ENCODE measurements at places on chromosomes 5 and 9. TPM values are rescaled to one million over a fixed set of nuclear protein-coding genes. Genes with fewer than 3 reads are reported as not detected.
A peak's percentile ranks its signal among the peaks of the same experiment; 100 is the strongest.

- H3K4me3 ChIP-seq: peak within 1 kb of the TSS; percentile 71
- peaks cover 16% of the 10 kb centered on the region for H3K4me1 ChIP-seq
- peak; percentile 96 for DNase-seq
- H3K27me3 ChIP-seq: no peaks in the 10 kb centered on the region
- no peaks in the 10 kb centered on the region for H3K36me3 ChIP-seq
- peak within 1 kb of the TSS; percentile 75 for H3K27ac ChIP-seq
These were observed at the start of gene SRA1 for GRCh38 chr5:140557136-140557805. SRA1 (minus strand) TSS chr5:140557473; CDS start chr5:140557452, 21 bp downstream.

DNA sequence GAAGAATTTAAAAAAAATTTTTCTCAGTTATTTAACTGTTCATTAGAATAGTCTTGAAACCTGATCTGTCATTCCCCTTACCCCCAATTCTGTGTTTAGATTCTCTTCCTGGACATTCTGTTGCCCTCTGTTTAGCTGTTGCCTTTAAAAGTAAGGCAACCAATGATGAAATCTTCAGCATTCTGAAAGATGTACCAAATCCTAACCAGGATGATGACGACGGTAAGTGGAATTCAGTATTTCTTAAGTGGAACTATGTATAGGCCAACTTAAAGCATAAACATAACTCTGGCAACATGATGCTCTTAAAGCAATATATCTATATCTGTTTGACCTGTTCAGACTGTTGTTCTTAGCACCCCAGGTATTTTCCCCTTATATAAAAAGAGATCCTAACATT, 27.2 kb downstream of the NCBP1 start:
- DNase-seq: no peak
- H3K36me3 ChIP-seq: peaks cover 26% of the 10 kb centered on the region
- no peak overlapping the region for H3K27ac ChIP-seq
- H3K4me1 ChIP-seq: no peaks in the 10 kb centered on the region

Gene WDR31
- 3.0 TPM for total RNA-seq

DNA sequence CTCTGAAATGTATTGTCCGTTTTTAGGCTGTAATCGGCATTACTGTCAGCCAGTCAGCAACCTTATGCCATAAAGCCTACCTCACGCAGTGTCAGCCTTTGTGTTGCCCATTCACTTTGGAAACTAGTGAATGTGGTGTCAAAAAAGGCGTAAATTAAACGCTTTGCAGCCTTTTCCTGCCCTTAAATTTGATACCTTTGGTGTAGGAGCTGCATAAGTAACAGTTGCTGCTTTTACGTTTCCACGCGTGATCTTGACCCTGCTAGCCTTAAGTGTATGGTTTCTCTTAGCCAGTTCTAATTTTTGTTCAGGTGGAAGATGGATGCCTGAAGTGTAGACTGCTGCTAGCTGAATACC, 257.7 kb downstream of the EPB41L4A start:
- no peaks in the 10 kb centered on the region for H3K36me3 ChIP-seq
- no peak for DNase-seq
- no peaks in the 10 kb centered on the region for H3K27me3 ChIP-seq
- no peaks in the 10 kb centered on the region for H3K4me1 ChIP-seq

Gene RBM27
- 17.3 TPM for total RNA-seq

GRCh38 chr9:95478335-95478734, 38.4 kb downstream of the PTCH1 start:
- no peak overlapping the region for H3K27ac ChIP-seq
- DNase-seq: no peak
- no peaks in the 10 kb centered on the region for H3K27me3 ChIP-seq
- no peaks in the 10 kb centered on the region for H3K4me1 ChIP-seq

- no peaks in the 10 kb centered on the region for H3K36me3 ChIP-seq
- no peak for DNase-seq
- no peaks in the 10 kb centered on the region for H3K4me1 ChIP-seq
- no peak overlapping the region for H3K4me3 ChIP-seq
These were observed 219.9 kb downstream of the PRDM9 start for GRCh38 chr5:23727271-23727670.

Gene JAKMIP2
- 1.3 TPM for total RNA-seq

DNA sequence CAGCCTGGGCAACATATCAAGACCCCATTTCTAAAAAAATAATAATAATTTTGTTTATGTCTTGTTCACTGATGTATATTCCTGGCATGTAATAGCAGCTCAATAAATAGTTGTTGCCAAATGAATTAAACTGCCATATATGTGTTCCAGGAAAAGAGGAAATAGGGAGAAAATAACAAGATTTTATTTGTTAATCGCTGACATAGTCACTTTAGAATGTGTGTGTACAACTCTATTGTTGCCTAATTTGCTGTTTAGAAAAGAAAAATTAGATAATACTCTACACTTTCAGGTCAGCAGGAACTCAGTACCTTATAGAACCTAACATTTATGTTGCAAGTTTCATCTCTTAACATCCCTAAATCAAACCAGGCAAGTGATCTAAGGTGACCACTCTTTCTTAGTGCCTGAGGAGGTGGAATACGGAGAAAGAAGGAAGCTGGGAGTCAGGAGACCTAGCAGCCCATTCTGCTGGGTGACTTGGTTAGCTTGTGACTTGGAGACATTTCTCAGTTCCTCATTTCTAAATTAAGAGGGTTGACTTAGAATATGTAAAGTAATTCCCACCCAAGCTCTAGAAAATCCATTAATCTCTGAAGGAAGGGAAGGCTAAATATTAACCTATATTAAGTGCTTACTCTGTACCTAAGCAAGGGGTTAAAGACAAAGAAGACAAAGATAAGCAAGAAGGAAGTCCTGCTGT, 110.3 kb upstream of the IQGAP2 start:
- no peaks in the 10 kb centered on the region for H3K4me1 ChIP-seq
- no peaks in the 10 kb centered on the region for H3K36me3 ChIP-seq
- no peak for DNase-seq
- H3K27me3 ChIP-seq: no peaks in the 10 kb centered on the region

DNA sequence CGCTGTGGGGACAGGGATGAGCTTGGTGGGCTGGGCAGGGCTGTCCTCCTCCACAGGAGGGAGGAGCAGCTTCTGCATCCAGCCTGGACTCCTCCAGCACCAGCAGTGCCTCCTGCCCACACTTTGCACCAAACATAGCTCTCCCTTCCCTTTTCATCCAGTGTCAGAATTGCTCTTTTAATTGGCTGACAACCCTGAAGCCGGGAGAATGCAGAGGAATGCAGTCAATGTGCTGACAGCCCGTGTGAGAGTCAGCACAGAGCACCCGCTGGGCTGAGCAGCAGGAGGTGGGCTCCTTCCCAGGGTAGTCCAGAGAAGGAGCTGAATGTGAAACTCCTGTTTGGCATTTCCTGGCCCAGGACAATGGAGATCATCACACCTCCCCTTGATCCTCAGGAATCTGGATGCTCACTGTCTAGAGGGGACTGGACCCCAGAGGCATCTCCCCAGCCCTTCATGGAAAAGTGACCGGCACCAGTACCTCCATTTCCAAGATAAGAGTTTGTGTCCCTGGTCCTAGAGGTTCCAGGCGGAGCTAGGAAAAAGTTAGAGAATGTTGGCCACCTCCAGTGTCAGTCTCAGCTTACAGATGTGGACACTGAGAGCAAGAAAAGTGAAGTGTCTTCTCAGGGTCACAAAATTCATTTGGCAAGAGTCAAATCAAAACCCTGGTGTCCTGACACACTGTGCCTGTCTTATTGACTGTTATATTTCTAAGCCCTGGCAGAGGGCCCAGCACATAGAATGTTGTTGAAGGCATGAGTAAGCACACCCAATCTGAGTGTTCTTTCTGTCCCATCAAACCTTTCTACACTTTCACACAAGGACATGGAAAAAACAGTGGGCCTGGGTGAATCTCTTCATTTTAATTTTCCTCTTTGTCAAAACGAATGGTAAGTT, 202.1 kb downstream of the SNX18 start:
- no peaks in the 10 kb centered on the region for H3K36me3 ChIP-seq
- H3K27ac ChIP-seq: no peak overlapping the region
- DNase-seq: no peak

Gene FGFR4
- 58.7 TPM for total RNA-seq

Gene NR5A1
- 0.82 TPM for total RNA-seq

Gene UGT3A1
- not detected for total RNA-seq

GRCh38 chr5:133140311-133140710, 88.5 kb downstream of the HSPA4 start:
- no peak overlapping the region for H3K27ac ChIP-seq
- no peaks in the 10 kb centered on the region for H3K36me3 ChIP-seq
- no peak overlapping the region for H3K4me3 ChIP-seq
- H3K4me1 ChIP-seq: no peaks in the 10 kb centered on the region
- DNase-seq: no peak

GRCh38 chr5:73625372-73625943, 538 bp upstream of the ARHGEF28 start:
- DNase-seq: no peak
- peak overlapping the region; percentile 67 for H3K4me3 ChIP-seq

Gene CRHBP
- 0.61 TPM for total RNA-seq

Gene SPATA31A3
- not detected for total RNA-seq
